ENCODE measurements at places on chromosomes 6 and 20.

GRCh38 chr6:97668716-97669115 is 385.7 kb upstream of the MMS22L start:
- no peak for DNase-seq

DNA sequence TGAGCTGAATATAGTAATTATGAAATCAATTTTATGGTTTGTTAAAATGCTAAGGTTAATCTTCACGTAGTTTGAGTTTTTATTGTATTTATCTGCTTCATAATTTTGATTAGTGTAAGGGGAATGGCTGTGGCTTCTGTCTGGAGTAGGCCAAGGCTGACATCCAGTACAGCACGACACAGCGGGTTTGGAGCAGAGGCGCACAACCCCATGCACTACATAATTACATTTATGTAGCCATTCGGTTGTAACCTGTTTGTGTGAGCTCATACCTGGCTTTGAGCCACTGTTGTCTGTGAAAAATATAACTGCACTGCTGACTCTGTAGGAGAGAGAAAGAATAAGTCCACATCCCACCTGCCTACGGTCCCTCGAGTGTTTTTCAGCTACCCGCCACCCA is 615.5 kb downstream of the EYS start:
- DNase-seq = no peak

DNA sequence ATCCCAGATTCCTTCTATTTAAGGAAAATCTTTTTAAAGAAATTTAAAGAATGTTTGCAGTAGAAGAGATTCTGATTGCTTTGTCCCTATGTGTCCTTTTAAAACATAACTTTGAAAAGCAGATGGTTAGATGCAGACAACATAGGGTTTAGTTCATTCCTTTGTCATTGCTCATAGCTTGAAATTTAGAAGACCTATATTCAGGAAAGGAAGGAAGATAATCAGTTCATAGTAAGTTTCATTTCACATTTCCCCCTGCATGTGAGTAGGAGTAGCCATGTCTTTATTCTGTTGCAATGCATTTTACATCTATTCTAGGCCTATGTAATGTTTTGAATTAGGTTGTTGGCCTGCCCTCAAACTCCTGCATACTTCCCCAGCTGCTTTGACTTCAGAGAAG is 197.9 kb upstream of the GRIK2 start:
- no peak for DNase-seq

DNA sequence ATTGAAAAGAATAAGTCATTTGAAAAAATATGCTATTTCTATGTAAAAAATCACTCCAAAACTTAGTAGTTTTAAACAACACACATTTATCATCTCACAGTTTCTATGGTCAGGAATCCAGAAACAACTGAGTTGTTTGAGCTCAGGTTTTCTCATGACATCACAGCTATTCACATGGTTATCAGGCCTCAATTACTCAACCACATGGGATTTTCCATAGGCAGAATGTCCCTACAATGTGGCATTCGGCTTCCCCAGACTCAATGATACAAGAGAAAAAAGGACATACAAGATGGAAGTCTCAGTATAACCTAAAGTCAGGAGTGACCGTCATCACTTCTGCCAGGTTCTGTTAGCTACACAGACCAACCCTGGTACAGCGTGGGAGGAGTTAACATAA is 3.4 kb upstream of the SLC35D3 start:
- DNase-seq = no peak

DNA sequence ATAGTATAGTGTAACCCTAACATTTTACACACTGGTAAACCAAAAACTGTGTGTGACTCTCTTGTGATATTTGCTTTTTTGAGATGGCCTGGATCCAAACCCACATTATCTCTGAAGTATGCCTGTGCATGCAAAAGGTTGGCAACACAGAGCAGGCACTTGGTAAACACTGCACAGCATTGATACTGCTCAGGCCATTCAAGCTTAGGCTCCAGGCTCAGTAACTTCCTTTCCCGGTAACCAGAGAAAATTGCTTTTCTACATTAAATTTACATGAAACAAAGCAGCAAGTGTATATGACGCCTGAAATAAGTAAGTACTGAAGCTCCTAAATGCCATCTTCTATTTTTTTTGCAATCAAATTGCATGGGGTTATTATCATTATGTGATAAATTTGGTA is 205.7 kb downstream of the EPM2A start:
- DNase-seq = no peak

GRCh38 chr20:8807480-8808201 is 261.2 kb upstream of the PLCB4 start:
- no peak for DNase-seq

DNA sequence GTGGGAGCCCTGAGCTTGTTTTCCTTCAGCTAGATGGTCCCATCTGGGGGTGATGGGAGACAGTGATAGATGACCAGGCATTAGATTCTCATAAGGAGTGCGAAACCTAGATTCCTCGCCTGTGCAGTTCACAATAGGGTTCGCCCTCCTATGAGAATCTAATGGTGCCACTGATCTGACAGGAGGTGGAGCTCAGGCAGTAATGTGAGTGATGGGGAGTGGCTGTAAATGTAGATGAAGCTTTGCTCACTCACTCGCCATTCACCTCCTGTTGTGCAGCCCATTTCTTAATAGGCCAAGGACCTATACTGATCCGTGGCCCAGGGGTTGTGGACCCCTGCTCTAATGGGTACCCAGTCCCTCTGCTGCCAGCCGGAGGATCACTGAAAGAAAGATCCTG is 20.7 kb upstream of the KCNB1 start:
- no peak for DNase-seq
